Adipocyte (in vitro differentiated cells): ENCODE measurements at places on chromosomes 7 and 10.

DNA sequence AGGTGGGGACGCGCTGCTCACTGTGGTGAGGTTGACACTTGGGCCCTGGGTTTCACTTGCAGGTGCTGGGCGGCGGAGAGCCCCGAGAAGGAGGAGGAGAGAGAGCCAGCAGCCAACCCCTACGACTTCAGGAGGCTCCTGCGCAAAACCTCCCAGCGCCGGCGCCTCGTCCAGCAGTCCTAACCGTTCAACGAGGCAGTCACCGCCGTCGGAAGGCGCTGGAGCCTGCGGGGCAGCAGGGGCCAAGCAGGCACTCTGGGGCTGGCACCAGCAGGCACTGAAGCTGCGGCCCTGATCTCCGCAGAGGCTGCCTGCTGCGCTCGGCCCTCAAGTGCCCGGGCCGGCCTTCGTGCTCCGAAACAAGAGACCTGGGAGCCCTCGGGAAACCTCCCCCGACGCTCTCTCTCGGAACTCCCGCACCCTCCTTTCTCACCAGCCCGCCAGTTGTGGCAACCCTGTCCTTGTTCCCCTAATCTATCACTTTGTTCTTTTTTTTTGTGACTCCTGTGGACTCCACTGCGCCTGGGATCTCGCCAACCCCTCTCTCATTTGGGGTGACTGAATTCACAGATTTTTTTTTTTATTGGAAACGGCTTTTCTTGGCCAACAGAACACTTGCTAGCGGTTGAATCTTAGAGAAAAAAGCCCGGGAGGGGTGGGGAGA is 4.7 kb upstream of the GAD2 start:
- no peak for DNase-seq

GRCh38 chr10:115093286-115093775 is at the start of gene ATRNL1:
Gene ATRNL1 (plus strand): TSS chr10:115093365. CDS start chr10:115093751, 386 bp downstream.
- DNase-seq = peak; percentile 71

DNA sequence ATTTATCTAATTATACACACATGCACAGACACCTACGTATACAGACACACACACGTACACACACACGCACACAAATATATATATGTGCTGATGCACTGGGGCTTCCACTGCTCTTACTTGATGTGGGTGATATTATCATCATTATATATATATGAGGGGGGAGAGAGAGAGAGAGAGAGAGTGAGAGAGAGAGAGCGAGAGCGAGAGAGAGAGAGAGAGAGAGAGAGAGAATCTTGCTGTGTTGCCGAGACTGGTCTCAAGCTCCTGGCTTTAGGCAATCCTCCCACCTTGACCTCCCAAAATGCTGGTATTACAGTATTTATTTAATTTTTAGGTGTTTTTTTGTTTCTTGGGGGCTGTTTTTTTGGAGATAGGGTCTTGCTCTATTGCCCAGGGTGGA is 3.6 kb upstream of the RABGEF1 start:
- DNase-seq = no peak

GRCh38 chr10:76915316-76915715 is 722.3 kb downstream of the KCNMA1 start:
- no peak for DNase-seq

DNA sequence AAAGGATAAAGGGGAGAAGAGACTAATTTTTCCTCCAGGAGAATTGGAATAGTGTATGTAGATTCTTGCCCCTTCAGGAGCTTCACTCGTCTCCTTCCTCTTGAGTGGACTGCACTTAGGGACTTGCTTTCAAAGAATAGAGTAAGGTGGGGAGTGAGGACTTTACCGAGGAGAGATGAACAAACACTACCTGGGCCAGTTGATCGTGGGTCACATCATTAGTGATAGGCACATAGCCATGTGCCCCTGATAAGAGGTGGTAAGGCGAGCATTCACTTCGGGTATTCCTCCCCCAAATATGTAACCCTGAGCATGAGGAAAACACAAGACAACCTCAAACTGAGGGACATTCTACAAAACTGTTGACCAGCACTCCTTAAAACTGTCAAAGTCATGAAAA is 14.6 kb upstream of the KIFBP start:
- no peak for DNase-seq

DNA sequence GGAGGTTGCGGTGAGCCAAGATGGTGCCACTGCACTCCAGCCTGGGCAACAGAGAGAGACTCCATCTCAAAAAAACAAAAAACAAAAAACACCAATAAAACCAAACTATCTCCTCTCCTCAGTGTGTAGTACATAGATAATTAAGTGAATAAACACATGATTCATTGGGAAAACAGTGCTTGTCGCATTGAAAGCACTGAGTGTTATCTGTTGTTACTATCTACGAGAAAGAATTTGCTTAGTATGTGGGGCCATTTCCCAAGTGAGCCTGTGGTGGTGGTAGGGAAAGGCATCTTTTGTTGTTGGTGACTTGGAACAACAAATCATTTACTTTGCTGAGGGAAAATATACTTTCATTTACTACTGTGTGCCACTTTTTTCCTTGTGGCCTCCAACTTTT is 42.6 kb downstream of the RSBN1L start:
- DNase-seq = peak; percentile 83

GRCh38 chr10:103666087-103666761 is 172.7 kb downstream of the NEURL1 start:
- DNase-seq = peak; percentile 37

DNA sequence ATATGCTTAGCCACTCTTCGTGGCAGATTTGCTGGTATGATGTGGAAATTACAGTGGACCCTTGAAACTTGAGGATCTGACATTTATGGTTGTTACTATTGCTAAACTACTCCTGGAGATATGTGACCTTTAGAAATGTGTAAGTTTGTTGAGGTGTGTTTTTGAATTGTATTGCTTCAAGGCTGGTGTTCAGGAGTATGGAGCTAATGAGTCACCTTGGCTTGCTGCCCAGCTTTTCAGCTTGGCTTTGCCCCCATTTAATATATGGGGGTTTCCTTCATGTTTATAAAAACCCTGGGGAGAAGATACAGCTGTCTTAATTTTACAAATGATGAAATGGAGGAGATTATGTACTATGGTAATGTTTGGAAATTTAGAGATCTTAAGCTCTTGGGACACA is 11.6 kb downstream of the HBP1 start:
- DNase-seq = peak; percentile 86

DNA sequence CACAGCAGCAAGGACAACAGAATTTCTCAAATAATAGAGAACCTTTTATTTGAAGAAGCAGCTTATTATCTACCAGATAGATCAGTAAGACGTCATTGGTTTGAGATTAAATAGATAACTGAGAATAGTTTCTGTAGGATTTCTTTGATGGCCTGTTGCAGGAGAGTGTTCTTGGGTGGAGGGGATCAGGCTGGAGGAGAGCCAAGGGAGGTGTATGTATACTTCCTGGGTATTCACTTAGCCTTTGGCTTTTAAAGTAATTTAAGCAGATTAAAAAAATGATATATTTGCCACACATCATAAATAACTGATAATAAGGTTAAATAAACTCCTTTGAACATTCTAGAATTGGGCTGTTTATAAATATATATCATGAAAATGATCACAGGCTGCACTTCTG is 486.1 kb upstream of the IGFBP3 start:
- no peak for DNase-seq

- no peak for DNase-seq
Measured at GRCh38 chr7:133997463-133997862, 129.7 kb upstream of the LRGUK start.

GRCh38 chr7:24786941-24787340 is 29.7 kb upstream of the GSDME start:
- DNase-seq = peak; percentile 90

- DNase-seq = no peak
Measured at GRCh38 chr7:27198138-27198841, 1.6 kb downstream of the HOXA13 start.

DNA sequence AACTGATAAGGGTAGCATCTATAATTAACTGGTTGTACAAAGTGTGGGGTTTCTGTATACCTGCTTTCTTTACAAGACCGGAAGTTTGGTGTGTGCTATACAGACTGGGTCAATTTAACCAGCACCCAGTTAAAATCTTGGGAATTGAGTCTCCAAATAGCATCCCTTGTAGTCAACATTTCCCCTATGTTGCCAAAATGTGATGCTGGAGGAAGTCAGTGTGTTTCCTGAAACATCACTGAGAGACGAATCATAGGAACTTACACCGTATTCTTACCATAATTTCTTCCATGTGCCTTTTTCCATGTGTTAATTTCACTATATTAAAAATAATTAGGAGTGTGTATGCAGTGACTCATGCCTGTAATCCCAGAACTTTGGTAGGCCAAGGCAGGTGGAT is 1.7 kb downstream of the AKR1C4 start:
- no peak for DNase-seq

GRCh38 chr10:73907841-73908517 is 3.0 kb upstream of the PLAU start:
- DNase-seq = peak; percentile 62

DNA sequence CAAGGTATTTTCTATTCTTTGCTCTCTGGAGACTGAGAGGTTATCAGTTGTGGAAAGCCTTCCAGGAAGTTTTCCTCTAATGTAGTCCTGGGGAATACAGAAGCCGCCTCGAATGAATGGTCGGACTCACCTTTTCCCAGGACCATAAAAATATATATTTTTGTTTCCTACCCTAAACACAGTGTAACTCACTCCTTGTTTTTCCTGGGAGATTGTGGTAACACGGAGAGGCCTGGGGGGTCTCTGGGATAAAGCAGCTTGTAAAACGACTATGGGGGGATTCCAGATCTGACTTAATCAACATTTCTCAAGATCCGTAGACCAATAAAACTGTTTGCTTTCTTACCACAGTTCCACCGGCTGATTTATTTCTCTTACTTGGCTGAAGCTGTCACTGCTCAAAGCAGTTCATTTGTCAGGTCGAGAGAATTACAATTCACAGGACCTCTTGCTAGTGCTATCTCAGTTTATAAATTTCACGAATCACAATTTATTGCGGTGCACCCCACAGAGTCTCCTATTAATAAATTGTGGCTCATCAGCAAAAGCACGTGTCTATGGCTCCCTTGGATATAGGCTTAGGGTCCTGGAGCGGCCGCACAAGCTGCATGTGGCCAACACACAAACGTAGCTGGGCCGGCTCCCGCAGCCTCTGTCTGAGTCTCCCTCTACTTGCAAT is 176.3 kb upstream of the BMPER start:
- DNase-seq = no peak

- no peak for DNase-seq
Measured at GRCh38 chr10:11243425-11244222, 226.0 kb downstream of the CELF2 start.

DNA sequence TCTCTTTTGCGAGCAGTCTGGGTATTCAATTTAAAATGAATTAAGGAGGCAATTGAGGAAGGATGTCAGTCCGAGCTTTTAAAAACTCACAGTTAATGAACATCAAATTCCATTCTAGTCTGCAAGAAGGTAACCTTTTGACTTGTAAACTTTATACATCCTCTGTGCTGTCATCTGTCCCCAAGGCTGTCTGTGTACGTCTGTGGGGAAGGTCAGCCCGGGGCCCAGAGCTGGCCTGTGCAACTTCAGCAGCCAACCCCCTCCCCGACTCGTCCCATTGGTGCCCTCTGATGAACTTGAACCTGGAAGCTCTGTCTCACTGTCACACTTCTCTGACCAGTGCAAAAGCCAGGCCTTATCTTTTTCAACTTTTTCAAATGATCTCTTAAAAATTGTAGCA is 80.3 kb downstream of the CCDC3 start:
- no peak for DNase-seq

- DNase-seq = peak; percentile 60
Measured at GRCh38 chr7:80330434-80330833, 181.4 kb downstream of the GNAT3 start.

- no peak for DNase-seq
Measured at GRCh38 chr7:2539031-2539911, 16.1 kb downstream of the BRAT1 start.

- DNase-seq = no peak
Measured at GRCh38 chr7:210401-210925, 18.1 kb downstream of the FAM20C start.

DNA sequence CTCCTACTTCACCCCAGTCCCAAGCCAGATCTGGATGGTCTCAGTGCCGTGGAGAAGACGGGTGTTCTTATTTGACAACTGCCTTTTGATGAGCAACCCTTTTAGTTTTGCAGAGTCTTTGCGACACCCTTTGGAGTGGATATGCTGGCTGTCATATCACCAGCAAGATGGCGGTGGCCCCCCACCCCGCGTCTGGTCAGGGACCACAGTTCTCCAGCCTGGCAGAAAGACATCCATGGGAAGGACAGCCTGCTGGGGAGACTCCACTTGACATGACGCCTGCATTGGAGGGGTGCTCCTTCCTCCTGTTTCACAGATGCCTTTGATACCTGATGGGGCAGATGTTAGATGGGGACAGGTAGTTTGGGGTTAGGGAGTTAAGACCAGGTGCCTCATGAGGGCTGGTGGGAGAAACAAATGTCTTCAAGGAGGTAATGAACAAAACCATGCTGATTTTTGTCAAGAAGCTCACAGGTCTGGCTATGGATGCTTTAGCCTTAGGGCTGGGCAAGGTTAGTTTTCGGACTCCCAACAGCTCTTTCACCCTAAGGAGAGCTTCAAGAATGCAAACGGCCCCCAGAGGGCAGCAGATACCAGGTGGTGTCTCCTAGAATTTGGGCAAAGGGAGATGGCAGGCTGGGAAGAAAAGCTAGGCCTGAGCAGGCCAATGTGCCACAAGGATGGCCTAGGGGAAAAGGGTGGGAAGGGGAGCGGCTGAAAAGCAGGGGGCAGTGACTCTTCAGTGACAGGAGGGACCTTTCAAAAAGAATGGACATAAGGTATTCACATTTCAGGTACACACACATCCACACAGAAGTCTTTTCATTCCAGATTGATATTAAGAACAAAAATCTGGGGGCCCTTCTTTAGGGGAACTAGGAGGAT is 95.2 kb downstream of the CLEC2L start:
- DNase-seq = peak; percentile 70
